Neural crest cell (in vitro differentiated cells): ENCODE measurements at places on chromosomes 13 and 19. TPM values are rescaled to one million over a fixed set of nuclear protein-coding genes. Genes with fewer than 3 reads are reported as not detected.

Gene CGB8
- not detected in 2 replicates for total RNA-seq

Gene MAMSTR
- total RNA-seq = 2.4 and 2.6 TPM in 2 replicates

GRCh38 chr19:10828981-10829821 lies 6.8 kb downstream of the TMED1 start:
- DNase-seq = no peak

DNA sequence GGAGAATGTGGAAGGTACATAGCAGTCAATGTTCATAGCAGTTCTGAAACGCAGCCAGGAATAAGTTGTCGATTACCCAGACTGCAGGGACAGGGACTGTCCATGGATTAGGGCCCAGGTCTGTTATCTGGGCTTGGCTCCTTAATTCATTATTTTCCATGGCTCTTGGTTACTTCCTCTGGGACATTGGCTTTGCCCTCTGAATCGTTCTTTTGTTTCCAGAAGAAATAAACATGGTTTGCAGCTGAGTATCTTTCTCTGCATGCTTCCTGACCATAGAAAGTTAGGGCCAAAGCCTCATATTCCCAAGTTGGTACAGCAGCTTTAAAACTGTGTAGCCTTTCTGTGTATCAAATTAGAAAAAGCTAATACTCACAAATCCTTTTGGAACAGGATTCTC lies 121.7 kb upstream of the MAB21L1 start:
- no peak for DNase-seq

GRCh38 chr13:58587183-58587582 lies 955.6 kb downstream of the PCDH17 start:
- no peak for DNase-seq
